Breast epithelium (tissue), 4 donors: ENCODE measurements at places on chromosomes 5 and 9.

- no peak for DNase-seq
Measured at GRCh38 chr5:111580956-111581355, 68.6 kb upstream of the STARD4 start.

- DNase-seq, result no peak
Measured at GRCh38 chr9:134179595-134179917, 15.2 kb upstream of the RNU6ATAC start.

GRCh38 chr9:7823651-7824050 lies 24.1 kb upstream of the DMAC1 start:
- no peak for DNase-seq

GRCh38 chr9:119689879-119690278 lies 320.6 kb upstream of the BRINP1 start:
- no peak for DNase-seq

- DNase-seq, result no peak
Measured at GRCh38 chr9:22682536-22682935, 235.9 kb downstream of the DMRTA1 start.

DNA sequence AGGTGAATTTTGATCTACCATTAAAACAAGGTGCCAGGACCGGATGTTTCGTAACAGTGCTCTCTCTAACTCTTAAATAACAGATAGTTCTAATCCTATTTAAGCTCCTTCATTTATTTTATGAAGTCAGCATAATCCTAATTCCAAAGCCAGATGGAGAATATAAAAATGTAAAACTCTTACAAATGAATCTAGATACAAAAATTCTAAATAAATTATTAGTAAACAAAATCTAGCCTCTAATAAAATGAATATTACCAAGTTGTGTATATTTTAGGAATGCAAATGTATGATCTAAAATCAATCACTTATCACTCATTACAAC lies 32.4 kb upstream of the IL33 start:
- no peak for DNase-seq

DNA sequence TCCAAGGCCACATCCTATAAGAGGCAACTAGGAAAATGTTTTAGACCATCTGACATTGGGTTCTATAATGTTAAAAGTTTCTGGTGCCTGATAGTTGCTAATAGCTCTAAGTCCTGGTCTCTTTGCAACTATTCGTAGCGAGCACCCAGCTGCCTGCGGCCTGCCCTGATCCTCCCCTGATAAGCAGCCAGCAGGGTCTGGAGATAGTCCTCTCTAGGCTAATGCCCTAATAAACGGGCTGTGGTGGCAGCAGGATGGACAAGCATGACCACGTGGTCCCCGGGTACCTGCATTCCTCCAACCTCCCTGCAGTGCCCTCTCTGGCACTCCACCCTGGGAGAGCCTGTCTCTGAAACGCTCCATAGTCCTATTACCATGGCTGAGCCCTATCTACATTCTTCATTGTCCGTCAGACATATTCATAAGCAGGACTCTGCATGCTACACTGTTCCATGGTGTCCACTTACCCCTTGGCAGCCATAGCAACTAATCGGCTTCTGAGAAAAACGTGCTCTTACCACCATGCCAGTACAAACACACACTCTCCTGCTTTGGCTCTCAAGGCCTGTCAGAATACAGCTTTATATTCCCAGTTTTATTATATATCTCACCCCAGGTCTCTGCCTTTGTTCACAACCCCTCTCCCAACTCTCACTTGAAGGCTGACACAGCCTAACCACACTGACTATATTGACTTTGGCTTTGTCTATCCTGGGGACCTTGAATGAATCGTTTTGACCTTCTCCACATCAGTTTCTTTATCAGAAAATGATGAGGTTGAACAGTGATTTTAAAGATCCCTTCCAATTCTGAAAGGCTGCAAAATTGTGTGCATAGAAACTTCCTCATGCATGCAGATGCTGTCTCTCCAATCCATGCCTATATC lies 49.9 kb upstream of the DAPK1 start:
- DNase-seq, result no peak

DNA sequence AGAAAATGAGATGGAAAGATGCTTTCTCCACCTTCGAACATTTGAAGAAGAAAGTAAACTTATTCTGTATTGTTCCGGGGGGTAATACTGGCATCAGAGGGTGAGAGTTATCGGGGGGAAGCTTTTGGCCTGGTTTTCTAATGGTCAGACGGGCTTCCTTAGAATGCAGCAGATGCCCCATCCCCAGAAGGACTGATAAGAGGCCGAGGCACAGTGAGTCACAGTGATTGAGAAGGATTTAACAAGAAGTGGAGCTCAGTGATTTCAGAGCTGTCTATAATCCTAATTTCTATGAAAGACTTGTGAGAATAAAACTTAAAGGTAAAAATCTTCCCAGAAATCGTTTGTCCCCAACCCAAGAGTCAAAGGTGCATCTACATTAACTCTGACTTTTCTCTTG lies 123.9 kb downstream of the DOCK8 start:
- DNase-seq, result no peak

- DNase-seq, result no peak
Measured at GRCh38 chr5:109830955-109831502, 141.3 kb downstream of the MAN2A1 start.
